ENCODE measurements at places on chromosomes 5 and 9.

DNA sequence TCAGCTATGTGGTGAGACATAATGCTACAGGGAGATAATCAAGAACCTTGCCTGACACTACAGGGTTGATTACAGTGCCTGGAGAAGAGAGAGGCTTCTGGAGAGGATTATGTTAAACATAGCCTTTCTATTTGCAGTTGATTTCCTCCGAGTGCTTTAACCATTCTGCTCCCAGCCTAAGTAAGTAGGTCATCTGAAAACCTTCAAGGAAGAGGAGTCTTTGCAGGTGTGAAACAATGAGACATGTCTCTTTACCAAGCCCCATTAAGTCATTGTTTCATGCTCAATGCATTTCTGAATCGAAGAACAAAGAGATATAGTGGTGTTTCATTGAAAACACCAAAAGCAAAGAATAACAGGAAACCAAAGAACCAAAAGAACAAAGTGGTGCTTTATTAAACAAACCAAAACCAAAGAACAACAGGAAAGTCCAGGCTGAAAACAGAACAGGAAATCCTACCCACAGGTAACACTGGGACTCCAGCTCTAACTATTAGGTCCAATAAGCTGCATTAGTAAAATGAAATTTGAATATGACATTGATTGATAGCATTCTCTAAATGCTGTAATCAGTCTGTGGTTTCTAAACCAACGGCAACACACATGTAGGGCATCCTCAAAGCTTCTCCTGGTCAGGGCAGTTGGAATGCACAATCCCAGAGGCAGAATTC lies 113.3 kb upstream of the SPATA31D4 start:
- no peak for DNase-seq

GRCh38 chr5:36055984-36056383 lies 10.7 kb downstream of the UGT3A2 start:
- DNase-seq, result no peak

DNA sequence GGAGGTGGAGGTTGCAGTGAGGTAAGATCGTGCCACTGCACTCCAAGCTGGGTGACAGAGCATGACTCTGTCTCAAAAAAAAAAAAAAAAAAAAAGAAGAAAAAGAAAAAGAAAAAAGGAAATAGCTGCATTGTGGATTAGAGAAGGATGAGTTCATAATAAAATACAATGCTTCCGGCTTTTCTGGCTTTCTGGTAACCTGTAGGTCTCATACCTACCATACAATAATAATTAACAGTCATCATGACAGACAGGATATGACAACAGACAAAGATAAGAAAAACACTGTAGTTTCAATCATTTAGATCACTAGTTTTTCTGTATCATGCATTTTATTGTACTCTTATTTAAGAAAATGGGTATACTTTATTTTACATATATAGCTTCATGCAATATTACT lies 40.7 kb upstream of the TRPM3 start:
- no peak for DNase-seq

DNA sequence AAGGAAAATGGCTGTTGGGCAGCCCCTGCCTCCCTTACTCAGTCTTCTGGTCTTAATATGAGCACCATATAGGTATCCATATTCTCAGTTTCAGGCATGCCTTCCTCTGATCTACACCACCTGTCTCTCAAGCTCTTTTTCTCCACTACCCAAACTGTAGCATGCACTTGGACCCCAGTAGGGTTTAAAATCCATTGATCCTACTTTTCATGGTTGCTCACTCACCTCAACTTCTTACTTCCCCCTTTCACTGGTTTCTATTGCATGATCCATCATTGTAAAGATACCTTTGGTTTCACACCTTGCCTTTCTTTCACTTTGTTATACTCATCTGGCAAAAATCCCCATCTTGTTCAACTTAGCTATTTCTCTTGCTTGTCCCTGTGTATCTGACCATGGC lies 159.4 kb downstream of the KDM4C start:
- DNase-seq, result no peak

GRCh38 chr9:134562146-134562849 lies 79.3 kb upstream of the COL5A1 start:
- no peak for DNase-seq

- DNase-seq, result no peak
Measured at GRCh38 chr9:121954477-121955140, 138.5 kb downstream of the TTLL11 start.

DNA sequence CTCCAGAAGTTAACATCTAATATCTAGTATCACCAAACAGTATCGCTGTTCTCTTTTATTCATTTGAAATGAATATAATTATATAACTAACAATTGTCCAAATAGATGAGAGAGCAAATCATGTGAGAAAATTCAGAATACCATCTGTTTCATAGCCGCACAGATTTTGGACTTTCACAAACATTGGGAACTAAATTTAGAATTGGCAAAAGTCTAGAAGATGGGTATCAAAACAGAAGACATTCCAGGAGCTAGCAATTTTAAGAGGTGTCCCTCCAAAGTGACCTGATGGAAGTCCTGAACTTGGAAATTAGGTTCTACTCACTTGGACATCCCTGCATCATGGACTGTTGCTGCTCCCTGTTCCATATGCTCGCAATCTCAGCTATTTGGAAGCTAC lies 57.0 kb upstream of the FSD1L start:
- no peak for DNase-seq

DNA sequence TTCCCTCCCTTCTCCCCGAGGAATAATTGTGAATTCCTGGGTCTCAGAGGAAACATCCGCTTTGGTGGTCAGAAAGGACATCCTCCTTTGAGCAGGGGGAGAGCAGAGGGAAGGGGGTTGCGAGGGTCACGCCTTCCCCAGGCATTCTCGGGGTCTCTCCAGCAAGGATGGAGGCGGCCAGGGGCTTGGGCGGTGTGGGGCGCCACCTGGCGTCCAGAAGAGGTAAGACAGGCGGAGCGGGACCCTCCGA lies 129.1 kb downstream of the KCNIP1 start:
- DNase-seq, result no peak

DNA sequence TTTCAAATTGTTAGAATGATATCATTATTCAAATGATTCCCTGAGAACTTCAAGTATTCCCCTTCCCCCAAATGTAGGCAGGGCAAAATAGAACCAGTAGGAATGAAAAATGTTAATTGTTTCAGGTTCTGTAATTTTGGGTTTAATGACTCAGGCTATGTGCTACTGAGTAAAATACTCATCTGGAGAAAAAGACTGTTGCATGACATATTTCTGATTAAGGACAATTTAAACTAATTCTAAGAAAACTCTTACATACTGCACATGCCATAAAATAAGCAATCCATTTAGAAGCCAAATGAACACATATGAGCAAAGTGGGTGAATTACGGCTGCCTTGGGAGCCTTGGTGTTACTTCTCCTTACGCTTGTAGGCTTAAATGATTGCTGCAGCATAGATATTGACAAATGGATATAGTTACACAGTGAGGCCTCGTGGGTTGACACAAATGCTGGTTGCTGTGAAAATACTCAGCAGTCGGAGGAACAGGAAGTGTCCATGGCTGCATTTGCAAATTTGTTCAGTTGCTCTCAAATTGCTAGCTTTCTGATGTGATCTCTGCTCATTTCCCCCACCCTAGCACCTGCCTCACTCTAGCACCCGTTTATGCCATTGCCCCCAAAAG lies 174.9 kb upstream of the DMAC1 start:
- DNase-seq, result no peak

DNA sequence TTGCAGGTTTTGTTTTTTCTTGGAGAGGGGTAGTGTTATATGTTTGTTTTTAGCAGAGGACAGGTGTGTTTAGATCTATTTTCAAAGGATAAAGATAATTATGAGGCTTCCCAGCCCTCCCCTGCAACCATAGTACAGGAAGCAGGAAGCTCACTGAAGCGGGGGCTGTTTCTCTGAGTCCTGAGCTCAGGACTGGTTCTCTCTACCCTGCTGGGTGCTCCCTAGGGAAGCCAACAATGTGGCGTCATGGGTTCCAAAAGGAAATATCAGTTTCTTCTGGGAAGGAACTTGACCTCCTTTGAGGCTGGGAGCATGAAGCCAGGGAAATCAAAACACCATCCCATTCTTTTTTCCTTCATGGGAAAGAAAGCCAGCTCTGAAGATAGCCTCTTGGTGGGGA lies 62.2 kb downstream of the RAD23B start:
- no peak for DNase-seq

DNA sequence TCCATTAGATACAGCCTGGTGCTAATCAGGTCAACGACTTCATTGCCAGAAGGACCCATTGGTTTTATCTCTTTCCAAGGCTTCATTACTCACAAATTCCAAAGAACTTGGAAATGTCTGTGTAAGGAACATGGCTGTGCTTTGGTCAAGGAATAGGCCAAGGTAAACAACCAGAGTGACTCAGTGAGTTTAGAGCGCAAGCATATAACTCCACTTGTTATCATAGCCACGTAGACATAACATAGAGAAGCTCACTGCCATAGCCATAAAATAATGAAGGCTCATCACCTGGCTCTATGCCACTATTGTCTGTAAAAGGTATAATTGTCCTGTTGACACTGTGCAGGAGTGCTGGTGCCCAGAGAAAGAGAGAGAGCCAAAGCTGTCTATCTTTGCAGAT lies 139.3 kb upstream of the PLCXD3 start:
- DNase-seq, result no peak

DNA sequence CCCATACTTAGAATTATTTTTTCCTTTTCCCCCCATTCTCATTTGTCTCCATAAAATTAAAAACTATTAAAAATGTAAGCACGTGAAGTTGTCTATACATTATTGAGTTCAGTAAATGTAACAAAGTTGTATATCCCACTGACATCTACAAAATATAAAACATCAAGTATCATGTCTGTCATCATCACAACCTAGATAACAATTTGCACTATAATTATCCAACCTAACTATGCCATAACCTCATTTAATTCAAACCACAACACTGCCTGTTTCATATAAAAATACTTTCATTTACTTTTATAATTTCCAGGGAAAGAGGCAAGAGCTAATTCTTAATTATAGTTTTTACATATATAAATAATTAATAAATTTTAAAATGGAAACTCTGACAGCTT lies 9.1 kb downstream of the EFNA5 start:
- no peak for DNase-seq

DNA sequence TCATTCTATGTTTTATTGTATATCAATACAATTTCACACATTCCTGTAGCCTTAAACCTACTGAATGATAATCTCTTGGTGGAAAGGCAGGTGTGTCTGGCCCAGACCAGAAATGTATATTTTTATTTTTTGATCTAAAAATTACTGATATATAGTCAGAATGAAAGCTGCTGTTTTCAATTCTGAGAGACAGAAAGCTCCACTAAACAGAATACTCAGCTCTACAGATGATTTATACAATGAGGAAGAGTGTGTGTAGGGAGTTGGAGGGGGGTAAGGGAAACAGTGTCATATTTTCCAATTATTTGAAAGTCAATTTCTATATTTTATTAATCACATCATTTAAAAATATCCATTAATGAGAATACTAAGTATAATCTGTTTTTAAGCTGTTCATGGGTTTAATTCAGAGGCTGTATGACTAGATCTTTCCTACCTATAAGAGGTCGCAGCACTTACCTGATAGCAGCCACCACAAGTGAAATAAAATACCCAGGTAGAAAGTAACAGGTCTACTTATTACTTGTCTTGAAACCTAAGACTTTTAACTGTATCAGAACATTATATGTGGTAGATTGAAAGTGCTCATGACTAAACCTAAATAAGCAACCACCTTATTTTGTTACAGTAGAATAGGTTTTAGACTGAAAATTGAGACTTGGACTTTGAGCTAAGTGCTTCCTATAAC lies 183.4 kb downstream of the TMC1 start:
- DNase-seq, result no peak

DNA sequence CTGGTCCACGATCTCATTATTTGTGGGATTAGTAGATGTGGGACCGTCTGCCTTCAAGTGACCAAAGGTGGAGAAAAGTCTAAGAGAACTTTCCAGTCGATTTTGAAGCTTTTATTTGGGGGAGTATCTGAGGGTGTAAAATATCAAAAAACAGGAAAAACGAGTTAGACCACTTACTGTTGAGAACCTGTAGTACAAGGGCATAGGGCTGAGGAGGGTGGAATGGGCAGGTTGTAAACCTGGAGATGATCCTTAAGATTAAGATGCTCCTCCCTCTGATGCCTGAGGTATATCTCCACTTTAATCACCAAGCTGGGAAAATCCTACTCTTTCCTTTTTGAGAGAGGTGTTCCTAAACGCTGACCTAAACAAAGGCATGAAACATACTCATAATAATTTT lies 32.0 kb upstream of the GTF2H2C start:
- DNase-seq, result no peak

DNA sequence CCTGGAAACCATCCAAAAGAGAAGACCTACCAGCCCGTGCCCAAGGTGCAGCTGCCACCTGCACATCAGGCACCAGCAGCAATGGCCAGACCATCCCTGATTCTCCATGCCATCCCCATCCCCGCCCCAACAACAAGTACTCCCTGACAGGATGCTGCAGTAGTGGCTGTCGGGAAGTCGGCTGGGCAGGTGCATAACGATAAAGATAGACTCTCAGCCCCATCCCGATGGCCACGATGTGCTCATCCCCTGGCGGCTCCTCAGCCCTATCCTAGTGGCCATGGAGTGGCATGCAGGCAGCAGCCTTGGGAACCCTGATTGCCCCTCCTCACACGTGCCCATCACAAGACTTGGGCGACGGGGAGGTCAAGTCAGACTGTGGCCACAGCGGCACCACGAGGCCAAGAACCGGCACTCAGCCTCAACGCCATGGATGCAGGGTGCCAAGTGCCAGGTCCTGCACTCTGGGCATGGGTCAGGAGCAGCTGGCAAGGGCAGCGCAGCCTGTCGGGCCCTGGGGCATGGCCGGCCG lies 368.8 kb upstream of the SPATA31A5 start:
- DNase-seq, result no peak

DNA sequence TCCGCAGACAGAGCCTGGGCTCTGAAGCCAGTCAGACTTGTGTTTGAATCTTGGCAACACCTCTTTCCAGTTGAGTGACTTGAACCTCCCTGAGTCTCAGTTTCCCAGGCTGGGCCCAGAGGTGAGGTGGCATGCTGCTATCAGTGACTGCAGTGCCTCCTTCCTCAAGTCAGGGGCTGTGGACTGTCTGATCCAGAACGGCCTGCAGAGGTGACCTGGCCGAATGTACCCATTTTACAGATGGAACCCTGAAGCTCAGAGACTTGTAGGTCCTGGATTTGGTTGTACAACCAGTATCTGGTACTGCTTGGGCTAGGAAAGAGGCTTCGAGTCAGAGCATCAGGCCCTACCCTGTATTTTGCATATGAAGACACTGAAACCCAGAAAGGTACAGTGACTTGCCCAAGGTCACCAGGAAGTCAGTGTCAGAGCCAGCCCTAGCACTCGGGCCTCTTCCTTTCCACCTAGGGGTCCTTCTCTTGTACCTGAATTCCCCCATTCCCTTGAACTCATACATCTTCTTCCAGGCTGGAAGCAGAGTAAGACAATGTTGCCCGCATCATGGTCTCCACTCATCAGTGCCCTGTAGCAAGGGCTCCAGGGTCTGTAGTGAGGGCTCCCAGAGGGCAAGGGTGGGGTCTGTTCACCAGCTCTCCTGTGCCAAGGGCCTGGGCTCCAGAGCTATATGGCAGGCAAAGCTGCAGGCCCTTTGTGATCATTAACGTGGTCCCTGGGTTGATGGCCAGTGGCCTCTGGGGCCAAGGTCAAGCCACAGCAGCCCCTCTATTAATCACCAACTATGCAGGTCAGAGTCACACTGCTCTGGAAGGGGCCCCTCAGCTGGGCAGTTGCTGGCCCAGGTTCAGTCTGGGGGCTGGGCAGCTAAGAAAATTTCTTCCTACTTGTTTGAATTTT lies 28.5 kb downstream of the GSN start:
- no peak for DNase-seq

Measured in bone marrow (tissue), 2 donors.